ENCODE measurements at places on chromosomes 3 and 15. TPM values are rescaled to one million over a fixed set of nuclear protein-coding genes. Genes with fewer than 3 reads are reported as not detected.

The ABI3BP gene
- total RNA-seq = not detected

The KNL1 gene
- 33.9 TPM for total RNA-seq

The PLA2G4E gene
- not detected for total RNA-seq

- DNase-seq = no peak
Measured at GRCh38 chr3:139414608-139415224, 25.3 kb upstream of the COPB2 start.

GRCh38 chr3:50297384-50297775 is 1.8 kb downstream of the HYAL3 start:
- no peak for DNase-seq

DNA sequence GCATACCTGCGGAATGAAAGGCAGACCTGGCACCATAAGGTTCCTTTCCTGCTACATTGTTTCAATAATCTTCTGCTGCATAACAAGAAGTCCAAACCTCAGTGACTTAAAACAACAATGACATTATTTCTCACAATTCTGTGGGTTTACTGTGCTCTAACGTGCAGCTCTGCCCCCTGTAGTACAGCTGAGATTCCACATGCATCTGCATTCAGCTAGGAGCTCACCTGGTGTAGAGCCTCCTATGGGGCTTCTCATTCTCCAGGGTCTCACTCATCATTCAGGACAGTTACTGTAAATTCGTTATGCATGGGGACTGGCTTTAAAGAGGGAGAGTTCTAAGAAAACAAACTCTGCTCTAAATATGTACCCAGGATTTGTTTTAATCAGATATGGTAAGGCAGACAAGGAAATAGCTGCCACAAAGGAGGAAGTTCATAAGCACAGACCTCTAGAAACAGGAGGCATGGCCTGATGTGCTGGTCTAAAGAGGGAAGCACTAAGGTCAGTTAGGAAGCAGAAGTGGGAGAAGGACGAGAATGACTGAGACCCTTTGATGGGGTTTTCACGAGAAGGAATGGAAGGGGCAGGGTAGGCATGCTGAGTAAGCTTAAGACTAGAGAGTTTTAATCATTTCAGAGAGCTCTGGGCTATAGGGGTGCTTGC is 347.0 kb downstream of the NEK10 start:
- DNase-seq = peak; percentile 23
